ENCODE measurements at places on chromosomes 2 and 18.

GRCh38 chr2:197128126-197128525 is 182.5 kb downstream of the ANKRD44 start:
- no peak for DNase-seq

DNA sequence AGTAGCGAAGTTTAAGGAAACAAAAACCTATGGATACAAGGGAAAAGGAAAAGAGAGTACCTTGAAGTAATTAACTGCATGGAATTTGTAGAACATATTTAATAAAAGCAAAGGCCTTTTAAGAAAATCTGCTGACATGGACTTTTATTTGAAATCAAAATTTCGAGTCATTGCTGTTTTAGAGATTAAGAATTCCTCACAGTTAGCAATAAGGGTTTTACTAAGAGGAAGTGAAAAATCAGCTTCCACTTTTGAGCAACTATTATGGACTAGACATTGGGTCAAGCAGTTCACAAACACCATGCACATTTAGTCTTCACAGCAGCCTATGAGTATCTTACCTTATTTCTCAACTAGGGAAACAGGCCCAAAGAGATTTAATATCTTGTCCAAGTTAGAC is 876.3 kb downstream of the BCL11A start:
- DNase-seq = no peak

DNA sequence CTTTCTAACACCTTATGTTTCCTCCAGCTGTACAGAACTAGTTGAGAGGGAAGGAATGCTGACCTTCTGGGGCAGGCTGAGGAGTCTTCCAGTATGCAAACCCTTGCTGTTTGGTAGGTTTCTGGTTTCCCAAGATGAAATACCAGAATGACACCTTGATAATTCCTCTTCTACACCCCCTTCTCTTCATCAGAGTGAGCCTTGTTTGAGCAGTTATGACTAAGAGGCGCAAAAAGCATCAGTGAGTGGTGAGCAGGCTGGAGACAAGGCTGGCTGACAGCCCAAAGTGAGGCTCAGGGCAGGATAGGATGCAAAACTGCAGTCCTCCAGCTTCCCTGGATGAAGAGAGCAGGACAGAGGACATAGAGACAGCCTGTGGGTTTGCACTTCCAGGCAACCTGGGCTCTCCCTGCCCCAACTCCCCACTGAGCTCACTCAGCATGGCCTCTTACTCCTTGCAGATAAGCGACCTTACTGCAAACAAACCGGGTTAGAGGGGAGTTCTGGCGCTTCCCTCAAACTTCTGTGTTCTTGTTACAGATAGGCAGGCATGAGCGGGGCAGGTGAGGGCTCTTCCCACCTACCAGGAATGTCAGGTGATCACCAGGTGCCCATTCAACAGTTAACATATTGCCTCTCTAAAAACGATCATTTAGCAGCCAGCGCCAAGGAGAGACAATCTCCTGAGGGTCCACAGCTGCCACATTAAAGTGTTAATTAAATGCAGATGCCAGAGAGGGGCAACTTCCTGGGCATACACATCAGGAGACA is 5.4 kb downstream of the MPPE1 start:
- no peak for DNase-seq

GRCh38 chr2:3262437-3263388 is 114.9 kb downstream of the EIPR1 start:
- DNase-seq = no peak

DNA sequence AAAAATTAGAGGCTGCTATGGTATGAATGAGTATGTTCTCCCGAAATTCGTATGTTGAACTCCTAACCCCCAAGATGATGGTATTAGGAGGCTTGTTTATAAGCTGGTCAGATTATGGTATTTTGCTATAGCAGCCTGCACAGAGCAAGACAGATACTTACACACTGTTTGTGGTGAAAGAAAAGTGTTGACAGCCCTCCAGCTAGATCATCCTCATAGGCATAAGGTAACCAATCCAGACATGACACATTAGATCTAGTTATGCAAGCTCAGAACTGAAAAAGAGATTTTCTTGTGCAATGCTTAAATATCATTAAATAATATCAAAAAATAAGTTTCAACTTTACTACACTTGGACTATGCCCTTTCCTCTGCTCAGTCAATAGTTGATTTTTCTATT is 107.1 kb downstream of the ABCA12 start:
- DNase-seq = no peak

GRCh38 chr2:143603035-143603655 is 473.9 kb downstream of the ARHGAP15 start:
- no peak for DNase-seq

- peak; percentile 55 for DNase-seq
Observed at GRCh38 chr2:75076088-75076487, 117.6 kb downstream of the POLE4 start.

DNA sequence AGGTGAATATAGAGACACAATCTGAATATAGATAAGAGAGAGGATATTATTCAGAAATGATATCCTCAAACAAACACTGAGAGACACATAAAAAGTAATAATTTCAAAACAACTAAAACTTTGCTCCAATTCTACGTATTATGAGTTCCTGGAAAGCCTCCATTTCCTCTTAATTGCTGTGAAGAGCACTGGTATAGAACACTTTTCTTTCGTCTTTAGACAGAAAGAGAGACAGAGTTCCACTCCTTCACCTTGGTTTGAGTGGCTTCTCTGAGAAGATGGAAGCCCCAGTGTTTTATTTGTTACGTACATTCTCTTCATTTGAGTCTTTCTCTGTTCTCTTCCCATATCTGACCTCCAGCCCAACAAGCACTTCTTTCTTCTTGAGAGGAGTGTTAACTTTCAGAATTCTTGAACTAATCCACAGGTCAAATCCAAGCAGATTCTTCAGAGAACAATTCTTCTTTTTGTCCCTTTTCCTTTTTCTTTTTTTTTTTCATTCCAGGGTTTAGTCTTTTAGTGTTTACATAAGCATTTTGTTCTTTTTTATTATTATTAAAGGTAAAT is 6.4 kb upstream of the PIK3C3 start:
- no peak for DNase-seq

- DNase-seq = no peak
Observed at GRCh38 chr2:44758591-44758990, 182.9 kb upstream of the SIX3 start.

DNA sequence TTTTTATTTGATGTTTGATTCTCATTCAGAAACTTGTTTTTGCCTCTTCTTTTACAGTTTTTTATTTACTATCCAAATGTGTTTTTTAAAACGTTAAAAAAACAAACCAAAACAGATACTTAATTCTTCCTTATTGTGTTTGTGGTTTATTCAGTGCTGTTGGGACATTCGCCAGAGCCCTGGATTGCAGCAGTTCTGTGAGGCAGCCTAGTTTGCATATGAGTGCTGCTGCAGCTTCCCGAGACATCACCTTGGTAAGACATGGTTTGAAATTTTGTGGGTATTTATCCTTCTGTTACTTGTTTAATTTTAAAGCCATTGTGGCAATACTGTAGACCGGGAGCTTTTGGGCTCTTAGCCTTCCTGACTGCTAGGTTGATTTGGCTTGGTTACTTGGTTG is 91.2 kb downstream of the MTA3 start:
- no peak for DNase-seq

- no peak for DNase-seq
Observed at GRCh38 chr2:85111819-85112281, 21.3 kb upstream of the TCF7L1 start.

- DNase-seq = no peak
Observed at GRCh38 chr2:240135706-240136012, 446 bp downstream of the COPS9 start.

DNA sequence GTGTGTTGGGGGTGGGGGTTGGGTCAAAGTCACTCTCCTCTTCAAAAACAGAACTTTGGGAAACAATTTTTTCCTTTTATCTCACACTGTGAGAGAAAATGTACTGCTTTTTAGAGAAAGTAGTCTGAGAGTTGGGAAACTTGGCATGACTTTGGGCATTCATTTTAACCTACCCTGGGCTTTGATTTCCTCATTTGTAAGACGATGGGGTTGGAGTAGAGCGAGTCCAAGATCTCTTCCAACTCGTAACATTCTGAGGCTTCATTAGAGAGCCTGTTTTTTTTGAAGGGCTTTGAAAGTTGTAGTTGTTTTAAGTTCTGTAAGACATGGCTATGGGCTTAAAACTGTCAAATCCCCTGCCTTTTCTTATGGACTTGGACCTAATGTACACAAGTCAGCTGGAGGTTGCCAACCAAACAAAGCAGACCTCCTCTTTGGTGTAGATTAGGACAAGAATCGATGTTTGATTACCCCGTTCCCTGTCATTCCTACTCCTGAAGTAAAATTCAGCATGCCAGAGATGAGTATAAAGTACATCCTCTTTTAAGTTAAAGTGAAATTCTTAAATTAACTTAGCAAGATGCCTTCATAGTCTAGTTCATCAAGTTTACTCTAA is 8.4 kb downstream of the PHLPP1 start:
- no peak for DNase-seq

DNA sequence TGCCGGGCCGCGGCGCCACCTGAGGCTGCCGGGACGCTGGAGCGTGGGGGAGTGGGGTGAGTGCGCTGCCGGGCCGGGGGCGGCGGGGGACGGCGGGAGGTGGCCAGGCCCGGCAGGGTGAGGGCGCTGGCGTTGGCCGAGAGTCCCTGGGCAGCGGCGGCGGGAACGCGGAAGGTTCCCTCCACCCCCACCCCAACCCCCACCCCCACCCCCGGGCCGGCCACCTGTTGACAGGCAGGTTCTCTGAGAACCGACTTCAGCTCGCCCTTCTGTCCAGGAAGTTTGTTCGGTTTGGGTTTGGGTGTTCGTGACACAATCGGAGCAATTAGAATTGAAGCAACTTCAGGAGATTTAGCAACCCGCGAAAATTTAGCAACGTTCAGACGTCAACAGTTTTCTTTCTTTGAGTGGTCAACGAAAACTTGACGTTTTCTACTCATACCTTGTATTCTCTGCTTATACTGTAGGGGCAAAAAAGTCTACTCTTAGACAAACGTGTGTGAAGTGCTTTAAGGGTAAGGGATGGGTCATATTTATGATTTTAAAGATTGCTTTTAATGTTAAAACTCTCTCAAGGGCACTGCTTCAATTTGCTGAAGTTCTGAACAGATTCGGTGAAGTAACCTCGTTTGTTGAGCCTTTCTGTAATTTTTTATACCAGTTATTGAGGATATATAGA is 9.3 kb downstream of the OTX1 start:
- no peak for DNase-seq

GRCh38 chr2:43102366-43103092 is 123.9 kb downstream of the ZFP36L2 start:
- DNase-seq = peak; percentile 85

GRCh38 chr18:75200071-75200470 is 8.9 kb downstream of the PTGR3 start:
- DNase-seq = no peak

- no peak for DNase-seq
Observed at GRCh38 chr2:216554286-216554685, 55.6 kb downstream of the RPL37A start.

Data from right hindlimb (tissue), 1 donor.